ENCODE measurements at places on chromosomes 2 and 18. TPM values are rescaled to one million over a fixed set of nuclear protein-coding genes. Genes with fewer than 3 reads are reported as not detected.

DNA sequence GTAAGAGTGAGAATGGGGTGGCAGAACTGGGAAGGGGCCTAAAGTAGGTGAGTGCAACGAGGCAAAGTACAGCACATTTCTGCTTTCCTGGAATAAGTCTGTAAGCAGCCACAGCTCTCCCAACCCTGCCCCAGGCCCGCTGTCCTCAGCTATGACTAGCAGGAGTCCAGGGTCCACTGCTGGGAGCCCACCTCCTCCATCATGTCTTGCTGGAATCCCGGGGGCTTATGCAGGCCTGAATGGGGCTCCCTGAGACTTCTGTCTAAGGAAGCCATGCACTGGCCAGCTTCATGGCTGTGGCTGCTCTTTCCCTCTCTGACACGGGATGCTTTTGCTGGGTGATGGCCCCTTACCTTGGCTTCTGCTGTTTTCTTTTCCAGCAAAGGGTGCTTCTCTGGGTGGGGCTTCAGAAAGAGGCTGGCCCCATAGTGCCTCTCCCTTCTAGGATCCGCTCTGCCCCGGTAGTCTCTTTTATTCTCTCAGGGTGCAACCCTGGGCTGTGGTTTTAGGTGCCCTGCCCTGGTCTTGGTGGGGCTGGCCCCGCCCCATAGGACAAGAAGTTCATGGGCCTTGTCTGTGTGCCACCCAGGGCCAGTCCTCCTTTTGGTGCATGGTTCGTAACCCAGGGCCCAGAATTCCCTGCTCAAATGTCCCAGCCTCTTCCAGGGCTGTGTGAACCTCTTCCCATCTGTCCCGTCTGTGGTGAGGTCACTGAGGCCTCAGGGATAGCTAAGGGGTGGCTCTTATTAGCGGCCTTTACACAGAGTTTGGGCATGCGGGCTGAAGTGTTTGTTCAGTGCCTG, 33.8 kb upstream of the POLE4 start:
- DNase-seq = no peak

Gene RFTN2
- 19.6 TPM for polyA plus RNA-seq

DNA sequence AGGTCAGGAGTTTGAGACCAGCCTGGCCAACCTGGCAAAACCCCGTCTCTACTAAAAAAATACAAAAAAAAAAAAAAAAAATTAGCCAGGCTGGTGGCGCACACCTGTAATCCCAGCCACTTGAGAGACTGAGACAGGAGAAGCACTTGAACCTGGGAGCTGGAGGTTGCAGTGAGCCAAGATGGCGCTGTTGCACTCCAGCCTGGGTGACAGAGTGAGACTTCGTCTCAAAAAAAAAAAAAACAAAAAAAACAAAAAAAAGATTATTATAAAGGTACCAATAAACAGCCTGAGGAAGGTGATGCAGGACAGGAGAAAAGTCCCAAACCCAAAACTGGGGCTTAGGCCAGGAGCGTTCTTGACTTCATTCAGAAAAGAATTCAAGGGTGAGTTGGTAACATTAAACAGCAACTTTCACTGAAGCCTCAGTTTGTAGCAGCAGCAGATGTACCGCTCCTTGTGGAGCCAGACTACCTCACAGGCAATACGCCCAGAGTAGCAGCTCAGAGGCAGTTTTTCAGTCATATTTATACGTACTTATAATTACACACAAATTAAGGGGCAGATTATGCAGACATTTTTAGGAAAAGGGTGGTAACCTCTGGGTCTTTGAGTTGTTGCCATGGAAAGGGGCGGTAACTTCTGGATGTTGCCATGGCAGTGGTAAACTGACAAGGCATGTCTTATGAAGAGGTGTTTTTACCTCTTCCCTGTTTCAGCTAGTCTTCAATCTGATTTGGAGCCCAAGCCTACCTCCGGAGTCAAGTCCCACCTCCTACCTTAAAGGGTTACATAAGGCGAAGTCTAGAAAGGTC, 1596.6 kb upstream of the CELF4 start:
- DNase-seq = no peak

GRCh38 chr18:59932401-59932800, 32.6 kb downstream of the PMAIP1 start:
- DNase-seq = no peak

- DNase-seq = no peak
Observed at GRCh38 chr18:26540043-26540628, 8.2 kb downstream of the KCTD1 start.

Gene G6PC2
- not detected for polyA plus RNA-seq

Gene IL1RL1
- 0.28 TPM for polyA plus RNA-seq

- no peak for DNase-seq
Observed at GRCh38 chr2:68907232-68907919, 36.2 kb upstream of the BMP10 start.

- DNase-seq = no peak
Observed at GRCh38 chr2:172823261-172823850, 87.7 kb downstream of the RAPGEF4 start.

Data from left lung (tissue), 14 donors.